Daoy (cell line): ENCODE measurements at places on chromosomes 4 and X. TPM values are rescaled to one million over a fixed set of nuclear protein-coding genes. Genes with fewer than 3 reads are reported as not detected.
A peak's percentile ranks its signal among the peaks of the same experiment; 100 is the strongest.

DNA sequence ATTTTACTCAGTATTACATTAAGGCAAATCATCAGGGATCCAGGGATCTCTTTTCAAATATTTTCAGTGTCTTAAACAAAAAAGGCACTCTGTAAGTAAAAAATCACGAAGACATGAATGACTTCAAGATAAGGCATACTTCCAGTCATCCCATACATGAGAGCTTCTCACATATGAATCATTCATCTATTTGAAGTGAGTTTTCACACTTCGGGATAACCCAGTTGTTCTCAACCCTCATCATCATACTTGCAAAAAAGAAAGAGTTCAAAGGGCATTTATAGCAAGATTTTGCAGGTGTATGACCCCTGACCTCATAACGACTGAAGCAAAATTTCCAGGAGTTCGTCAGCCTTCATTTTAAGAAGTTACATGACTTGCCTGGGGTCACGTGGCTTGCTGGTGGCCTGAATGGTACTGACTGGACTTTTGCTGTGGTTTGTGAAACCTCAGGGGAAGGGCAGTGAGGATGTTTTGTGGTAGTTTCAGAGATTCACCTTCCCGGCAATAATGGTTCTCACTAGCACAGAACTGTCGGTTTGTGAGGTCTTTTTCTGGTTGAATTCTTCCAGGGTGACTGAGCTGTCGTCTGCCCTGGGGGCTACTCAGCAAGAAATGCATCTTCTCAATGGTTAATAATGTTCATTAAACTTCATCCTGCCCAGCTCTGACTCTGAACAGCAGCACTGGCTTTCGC, 115.8 kb upstream of the SHISA3 start:
- DNase-seq = peak; percentile 41

GRCh38 chr4:129043523-129043922, 49.8 kb downstream of the SCLT1 start:
- DNase-seq = no peak

DNA sequence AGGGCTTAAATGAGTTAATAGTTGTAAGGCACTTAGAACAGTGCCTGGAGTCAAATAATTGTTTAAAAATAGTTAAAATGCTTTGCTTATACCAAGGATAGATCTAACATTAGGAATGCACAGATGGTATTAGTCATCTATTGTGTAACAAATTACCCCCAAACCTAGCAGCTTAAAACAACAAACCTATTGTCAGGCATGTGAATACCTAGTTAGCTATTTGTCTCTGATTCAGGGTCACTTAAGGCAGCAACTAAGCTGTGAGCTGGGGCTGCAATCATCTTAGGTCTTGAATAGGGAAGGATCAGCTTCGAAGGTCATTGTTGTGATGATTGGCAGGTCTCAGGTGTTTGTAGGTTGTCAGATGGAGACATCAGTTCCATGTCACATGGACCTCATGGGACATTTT, 42.4 kb upstream of the AGA start:
- peak; percentile 22 for DNase-seq

DNA sequence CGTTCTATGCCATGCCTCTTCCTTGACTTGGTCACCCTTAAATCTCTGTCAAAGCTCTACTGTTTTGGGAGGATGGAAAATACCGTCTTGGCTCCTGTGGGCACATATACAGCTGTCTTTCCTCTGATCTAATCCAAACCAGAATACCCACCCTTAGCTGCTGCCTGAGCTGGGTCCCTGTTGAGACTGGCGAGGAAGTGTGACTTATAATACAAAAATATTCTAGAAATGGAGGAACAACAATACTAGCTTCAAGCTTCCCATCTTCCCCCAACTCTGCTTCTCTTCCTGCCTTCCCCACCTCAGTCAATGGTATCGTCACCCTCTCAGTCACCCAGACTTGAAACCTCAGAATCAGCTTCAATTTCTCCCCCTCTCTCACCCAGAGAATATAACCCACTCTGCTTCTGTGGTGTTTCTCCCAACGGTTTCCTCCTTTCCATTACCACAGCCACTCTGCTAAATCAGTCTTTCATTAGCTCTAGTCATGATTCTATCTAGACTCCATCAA, 599 bp upstream of the IL2RG start:
- no peak for DNase-seq

DNA sequence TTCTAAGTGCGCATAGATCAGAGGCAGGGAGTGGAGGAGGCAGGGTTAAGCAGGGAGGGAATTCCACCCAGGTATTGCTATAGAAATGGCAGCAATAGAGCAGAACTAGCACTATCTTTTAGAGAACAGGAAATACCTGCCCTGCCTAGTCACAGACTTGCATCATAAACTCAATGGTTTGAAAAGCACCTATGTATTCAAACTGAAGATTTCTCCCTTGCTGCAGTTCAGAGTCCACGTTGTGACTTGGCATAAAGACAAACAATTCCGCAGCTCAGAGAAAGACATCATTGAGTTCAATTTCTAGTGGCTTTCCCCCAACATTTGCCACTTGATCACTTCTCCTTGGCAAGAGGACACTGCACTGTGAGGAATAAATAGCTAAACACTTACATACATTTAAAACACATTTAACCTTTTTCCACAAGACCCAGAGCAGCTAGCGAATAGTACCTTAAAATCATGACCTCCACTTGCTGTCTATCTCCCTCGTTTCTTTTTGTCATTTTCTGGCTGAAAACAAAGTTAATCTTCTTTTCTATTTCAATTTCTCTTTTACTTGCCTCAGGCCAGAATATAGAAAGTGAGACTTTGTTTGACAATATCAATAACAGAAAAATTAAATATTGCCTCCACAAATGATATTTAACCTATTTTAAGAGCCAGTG, 42.4 kb downstream of the SLC7A11 start:
- DNase-seq = peak; percentile 3

DNA sequence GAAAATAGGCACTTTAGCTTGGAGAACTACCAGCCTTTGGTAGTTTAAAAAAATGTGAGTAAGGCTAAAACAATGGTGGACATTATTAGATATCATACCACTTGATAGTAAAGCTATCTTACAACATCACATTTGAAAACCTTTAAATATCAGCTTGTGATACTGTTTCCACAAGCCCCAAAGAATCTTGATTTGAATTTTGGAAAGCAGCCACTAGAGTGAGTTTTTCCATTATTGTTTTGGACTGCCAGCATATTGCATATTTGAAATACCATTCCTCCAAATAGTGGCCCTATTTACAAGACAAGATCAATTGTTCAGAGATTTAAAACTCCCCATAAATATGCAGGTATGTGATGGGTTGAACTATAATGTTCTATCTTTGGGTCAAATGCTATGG, 303.0 kb upstream of the PRPS2 start:
- DNase-seq = no peak

- no peak for DNase-seq
Observed at GRCh38 chrX:113514906-113515305, 674.3 kb upstream of the AMOT start.

- DNase-seq = peak; percentile 32
Observed at GRCh38 chrX:40095583-40096394, 2.0 kb downstream of the BCOR start.

- DNase-seq = peak; percentile 13
Observed at GRCh38 chrX:44343412-44344141, at the start of gene EFHC2. EFHC2 (minus strand) TSS chrX:44343672; CDS start chrX:44343588, 84 bp downstream.

DNA sequence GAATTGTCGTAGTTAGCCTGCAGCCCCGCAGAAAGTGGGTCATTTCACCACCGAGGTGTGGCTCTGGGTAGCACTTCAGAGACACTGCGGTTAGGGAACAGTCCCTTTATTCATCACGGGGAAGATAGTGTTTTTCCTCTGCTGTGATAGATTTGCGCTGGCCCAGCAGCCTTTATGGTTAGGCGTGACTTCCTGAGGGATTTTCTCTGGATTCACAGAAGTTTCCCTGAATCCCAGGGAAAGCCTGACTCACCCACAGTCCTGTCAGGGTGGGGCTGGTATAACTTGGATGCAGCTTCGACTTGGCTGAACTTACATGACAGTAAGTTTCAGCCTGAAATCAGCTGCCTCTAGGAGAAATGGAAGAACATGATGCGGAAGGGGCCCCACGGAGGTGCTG, 196.3 kb upstream of the HHIP start:
- DNase-seq = peak; percentile 28

- DNase-seq = no peak
Observed at GRCh38 chr4:160563552-160564282, 1460.8 kb downstream of the RAPGEF2 start.

GRCh38 chr4:8537041-8537461, 43.1 kb upstream of the GPR78 start:
- DNase-seq = peak; percentile 93

DNA sequence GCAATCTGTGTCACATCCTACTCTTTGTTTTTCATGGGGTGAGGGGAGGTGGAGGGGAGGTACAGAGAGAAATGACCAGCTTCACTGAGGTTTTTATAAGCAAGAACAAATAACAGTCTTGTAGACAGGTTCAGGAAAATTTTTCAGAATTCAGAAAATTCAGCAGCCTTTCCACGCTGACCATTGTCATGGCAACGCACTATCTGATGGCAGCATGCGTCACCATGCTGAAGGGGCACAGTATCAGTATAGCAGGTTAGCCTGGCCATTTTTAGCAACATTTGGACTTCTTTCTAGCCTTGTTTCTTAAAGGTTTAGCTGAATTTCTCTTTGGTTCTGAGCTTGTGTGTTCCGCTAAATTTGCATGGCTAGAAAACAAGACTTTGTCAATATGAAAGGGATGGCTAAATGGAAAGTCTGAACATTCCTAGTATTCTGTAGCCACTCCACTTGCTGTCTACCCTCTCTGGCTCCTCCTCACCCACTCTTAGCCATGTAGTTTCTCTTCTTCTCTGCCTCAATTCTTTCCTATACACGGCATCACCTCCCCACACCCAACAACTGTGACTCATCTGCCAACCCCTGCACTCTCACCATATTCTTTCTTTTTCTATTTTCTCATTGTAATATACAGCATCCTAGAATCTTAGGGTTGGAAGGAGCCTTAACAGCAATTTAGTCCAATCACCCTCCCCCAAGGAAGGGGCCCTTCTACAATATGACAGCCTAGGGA, 42.7 kb upstream of the CITED1 start:
- DNase-seq = no peak

DNA sequence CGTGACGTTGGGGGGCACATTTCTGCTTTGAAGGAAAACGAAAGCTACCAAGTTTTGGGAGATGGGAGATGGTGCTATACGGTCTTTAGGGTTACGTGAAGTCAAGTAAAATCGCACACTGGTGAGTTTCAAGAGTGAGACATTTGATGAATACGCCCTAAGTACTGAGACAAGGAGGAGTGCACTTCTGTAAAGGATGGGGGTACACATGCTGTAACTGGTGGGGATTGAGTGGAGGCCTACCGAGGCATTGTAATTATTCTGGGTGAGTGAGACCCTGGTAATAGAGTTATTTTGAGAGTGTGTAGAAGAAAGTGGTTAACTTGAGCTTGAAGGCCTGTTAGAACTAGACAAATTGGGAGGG, 536 bp downstream of the SH3BGRL start:
- DNase-seq = peak; percentile 2

GRCh38 chrX:153947009-153947769, 2.7 kb upstream of the RENBP start:
- peak; percentile 70 for DNase-seq

Gene PHEX
- total RNA-seq = 0.18 and 1.1 TPM in 2 replicates

Gene LRIT3
- total RNA-seq = not detected in 2 replicates

Gene ETDA
- total RNA-seq = not detected in 2 replicates

Gene AMBN
- 0.06 TPM in 1 of 2 replicates, not detected in the other for total RNA-seq

Gene SOWAHD
- 0.17 TPM in 1 of 2 replicates, not detected in the other for total RNA-seq

Gene SERTM2
- total RNA-seq = not detected in 2 replicates

Gene SPANXC
- 15.4 and 35.2 TPM in 2 replicates for total RNA-seq

Gene NDST4
- total RNA-seq = not detected in 2 replicates

Gene KANTR
- total RNA-seq = 1.5 and 3.2 TPM in 2 replicates

Gene FRAS1
- total RNA-seq = 0.48 and 1.9 TPM in 2 replicates
